ENCODE measurements at places on chromosomes 1 and 21.

DNA sequence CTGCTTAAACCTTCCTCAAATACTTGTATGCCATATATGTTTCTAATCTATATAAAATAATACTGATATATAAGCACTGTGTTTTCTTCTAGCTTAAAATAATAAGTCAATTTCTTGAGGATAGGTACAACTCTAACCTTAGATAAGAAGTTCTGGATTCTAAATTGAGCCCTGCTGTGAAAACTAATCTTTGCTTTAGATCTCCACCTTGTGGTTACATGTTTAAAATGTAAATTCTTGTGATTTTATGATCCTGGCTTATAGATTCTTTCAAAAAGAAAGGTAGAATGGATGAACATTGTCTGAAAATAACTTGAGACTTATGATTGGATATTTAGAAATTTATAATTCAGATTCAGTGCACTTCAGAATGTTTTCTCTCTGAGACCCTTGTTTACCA lies 38.9 kb upstream of the HMCN1 start:
- DNase-seq: no peak

- no peak for DNase-seq
Measured at GRCh38 chr1:223730479-223731132, 18.3 kb downstream of the CAPN2 start.

- no peak for DNase-seq
Measured at GRCh38 chr21:19228226-19228625, 824.6 kb upstream of the TMPRSS15 start.

DNA sequence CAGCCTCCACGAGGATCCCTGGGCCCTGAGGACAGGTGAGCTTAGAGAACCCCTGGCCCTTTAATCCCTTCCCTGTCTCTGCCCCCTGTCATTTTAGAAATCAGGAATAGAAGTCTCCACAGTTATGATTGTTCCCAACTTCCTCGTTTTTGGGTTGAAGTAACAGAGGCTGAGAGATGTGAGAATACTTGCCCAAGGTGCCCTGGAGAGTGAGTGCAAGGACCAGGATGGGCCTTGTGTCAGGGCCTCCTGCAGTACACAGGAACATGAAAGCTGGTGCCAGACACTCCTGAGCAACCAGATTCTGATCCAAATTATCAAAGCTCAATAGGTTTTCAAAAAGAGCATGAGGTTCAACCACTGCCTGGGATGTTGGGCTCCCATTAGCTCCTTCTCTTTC lies 10.1 kb downstream of the HLX start:
- no peak for DNase-seq

- no peak for DNase-seq
Measured at GRCh38 chr1:93715529-93716126, 34.0 kb upstream of the BCAR3 start.

- no peak for DNase-seq
Measured at GRCh38 chr21:36388096-36388495, 2.9 kb downstream of the CHAF1B start.

GRCh38 chr1:25710583-25711347 lies 89.2 kb upstream of the SELENON start:
- DNase-seq: no peak
